NCI-H1930 (cell line): ENCODE measurements at places on chromosomes 5 and 9.

DNA sequence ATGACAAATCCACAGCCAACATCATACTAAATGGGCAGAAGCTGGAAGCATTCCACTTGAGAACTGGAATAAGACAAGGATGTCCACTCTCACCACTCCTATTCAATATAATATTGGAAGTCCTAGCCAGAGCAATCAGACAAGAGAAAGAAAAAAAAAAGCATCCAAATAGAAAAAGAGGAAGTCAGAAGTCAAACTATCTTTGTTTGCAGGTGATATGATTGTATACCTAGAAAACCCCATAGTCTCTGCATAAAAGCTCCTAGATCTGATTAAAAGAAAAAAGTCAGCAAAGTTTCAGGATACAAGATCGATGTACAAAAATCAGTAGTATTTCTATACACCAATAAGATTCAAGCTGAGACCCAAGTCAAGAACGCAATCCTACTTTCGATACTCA is 66.1 kb downstream of the OSMR start:
- DNase-seq, result no peak

DNA sequence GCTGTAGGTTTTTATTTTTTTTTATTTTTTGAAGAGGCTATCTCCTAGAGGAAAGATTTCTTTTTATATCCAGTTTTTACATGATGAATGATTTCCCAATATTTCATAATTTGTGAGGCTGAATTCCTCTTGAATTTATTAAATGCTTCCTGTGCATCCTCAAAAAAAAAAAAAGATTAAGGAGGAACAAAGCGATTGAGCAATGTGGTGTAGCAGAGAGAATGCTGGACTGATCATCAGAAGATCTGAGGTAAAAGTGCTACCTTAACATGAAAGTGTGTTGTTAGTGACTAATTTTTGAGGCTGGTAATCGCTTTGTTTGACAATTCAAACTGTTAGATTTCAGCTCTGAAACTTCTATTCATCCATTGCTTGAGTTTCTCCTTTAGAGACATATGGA is 125.1 kb downstream of the ESM1 start:
- no peak for DNase-seq

- DNase-seq, result peak; percentile 12
Measured at GRCh38 chr5:142888469-142889085, 118.4 kb downstream of the ARHGAP26 start.

DNA sequence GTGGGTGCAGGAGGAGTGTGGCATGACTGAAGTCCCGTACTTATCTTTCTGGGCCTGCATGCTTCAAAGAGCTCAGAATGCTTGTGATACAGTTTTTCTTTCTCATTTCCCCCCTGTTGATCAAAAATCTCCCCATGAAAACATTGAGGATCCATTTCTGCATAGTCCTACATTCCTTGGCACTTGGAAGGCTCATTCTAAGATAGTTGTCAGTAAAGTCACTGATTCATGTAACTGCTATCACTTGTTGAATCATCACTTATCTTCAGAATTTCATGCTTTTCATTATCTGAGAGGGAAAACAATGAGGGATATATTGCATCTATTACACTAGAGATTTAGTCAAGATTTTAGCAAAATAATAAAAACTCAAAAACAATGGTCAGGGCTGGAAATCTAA is 1953.1 kb upstream of the CDH6 start:
- no peak for DNase-seq

- DNase-seq, result no peak
Measured at GRCh38 chr9:6944093-6944551, 186.3 kb downstream of the KDM4C start.

GRCh38 chr9:98900725-98901124 is 43.0 kb upstream of the COL15A1 start:
- DNase-seq, result no peak

GRCh38 chr5:76582230-76583162 is 40.7 kb downstream of the F2RL2 start:
- no peak for DNase-seq

- no peak for DNase-seq
Measured at GRCh38 chr5:103272377-103272776, 13.8 kb downstream of the MACIR start.

GRCh38 chr9:129408535-129409215 is 212.2 kb downstream of the C9orf50 start:
- no peak for DNase-seq

GRCh38 chr5:100797861-100798260 is 105.2 kb downstream of the ST8SIA4 start:
- DNase-seq, result no peak

DNA sequence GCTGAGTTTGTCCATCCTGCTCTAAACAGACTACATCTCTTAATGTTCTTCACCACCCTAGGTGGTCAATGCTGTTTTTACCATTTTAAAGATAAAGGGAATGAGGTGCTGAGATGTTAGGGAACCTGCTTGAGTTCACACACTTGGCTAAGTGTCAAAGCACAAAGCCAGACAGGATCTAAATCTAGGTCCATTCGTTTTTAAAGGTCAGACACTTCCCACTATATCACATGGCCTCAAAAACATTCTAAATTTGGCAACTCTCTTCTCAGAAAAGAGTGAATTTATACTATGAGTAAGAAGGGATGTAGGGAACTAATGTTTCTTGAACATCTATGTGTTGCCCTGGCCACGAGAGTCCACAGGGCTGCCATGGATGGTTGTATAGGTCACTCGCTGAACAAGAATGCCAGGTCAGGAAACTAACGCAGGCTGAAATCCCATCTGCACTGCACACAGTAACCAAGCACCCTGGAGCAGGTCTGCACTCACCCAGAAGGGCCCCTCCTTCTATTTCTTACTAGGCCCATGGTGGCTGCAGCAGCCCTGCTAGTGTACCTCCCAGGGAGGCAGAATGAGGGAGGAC is 213.0 kb downstream of the SPOCK1 start:
- no peak for DNase-seq

DNA sequence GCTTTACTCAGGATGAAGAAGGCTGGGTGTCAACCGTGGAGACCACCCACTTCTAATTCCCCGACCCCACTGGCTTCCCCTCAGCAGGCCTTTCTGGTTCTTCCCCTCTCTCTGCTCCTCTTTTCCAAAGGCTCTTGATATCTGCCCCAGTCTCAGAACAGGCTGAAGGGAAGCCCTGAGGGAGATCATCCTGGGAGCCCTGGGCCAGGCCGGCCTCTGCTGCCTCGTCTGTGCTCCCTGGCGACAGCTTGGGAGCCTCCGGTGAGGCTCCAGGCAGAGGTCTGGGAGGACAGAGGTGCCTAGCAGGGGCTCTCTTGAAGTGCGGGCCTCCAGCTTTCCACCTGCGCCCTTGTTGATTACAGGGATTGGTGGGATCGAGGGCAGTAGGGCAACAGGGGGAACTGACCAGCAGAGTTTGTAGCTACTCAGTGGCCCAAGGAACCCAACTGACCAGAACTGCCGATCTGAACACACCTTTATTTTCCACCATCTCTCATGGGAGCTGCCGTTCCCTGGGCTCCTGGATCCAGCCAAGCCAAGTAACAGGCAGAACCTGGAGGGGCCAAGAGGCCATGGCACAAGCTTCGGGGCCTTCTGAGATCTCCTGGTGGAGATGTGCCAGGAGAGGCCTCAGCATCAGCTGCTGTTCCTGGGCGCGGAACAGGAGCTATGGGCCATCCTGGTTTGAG is 198.5 kb downstream of the CACNA1B start:
- DNase-seq, result no peak

GRCh38 chr9:114475412-114476135 is 29.7 kb downstream of the WHRN start:
- DNase-seq, result no peak
